ENCODE measurements at places on chromosomes 7 and 10.

DNA sequence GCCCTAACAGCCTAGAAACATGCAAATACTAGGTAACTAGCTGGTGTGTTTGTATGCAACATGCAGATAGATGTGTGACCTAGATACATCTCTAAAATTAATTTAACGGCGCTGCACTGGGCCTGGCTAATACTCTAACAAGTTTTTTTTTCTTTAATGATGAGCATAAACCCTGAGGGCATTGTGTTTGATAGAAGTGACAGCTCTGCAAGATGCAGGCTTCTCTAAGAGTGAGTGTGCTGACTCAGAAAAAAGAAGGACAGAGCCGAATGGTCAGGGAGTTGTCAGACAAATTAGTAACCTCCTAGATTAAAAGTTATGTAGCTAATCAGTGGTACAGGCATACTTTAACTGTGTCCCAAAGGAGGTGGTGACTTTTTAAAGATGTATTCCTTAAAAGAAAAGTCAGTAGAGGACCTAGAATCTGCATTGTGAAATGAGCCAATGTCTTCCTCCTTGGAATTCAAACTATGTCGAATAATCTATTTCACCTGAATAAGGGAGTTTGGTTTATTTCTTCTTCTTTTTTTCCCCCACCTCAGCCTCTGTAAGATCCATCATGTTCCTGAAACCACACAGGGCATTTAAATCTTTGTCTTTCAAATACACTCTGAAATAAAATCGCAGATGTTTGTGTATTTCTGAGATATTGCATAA, 315.1 kb downstream of the GFRA1 start:
- no peak for DNase-seq

DNA sequence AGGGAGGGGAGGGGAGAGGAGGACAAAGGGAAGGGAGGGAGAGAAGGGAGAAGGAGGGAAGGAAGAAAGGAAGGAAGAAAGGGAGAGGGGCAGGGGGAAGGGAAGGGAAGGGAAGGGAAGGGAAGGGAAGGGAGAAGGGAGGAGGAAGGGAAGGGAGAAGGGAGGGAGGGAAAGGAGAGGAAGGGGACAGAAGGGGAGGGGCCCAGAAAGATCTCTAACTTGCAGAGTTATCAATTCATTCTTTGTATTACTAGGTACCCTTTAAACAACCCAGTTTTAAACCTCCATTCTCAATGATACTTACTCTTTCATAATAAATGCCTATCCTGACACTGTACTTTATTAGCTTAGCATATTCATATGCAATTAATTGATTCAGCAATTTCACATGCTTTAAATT, 192.0 kb downstream of the ELMO1 start:
- no peak for DNase-seq

GRCh38 chr7:13989949-13990305, 461 bp upstream of the ETV1 start:
- no peak for DNase-seq

DNA sequence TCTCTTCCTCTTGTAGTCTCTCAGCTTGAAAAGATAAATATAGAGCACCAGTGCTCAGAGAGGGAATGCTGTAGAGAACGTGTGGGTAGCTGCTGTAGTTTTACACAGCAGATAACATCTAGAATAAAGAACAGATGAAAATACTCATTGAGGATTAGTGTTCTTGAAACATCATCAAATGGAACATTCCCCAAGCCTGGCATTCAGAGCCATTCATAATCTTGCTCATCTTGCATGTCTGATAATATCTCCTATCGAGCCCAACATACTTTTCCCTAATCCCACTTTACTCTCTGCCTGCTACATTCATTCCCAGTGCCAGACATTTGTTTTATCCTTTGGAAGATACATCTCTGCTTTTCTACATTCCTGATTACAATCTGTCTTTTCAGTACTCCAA, 35.2 kb downstream of the MCU start:
- DNase-seq: no peak
